NCI-H460 (cell line): ENCODE measurements at places on chromosomes 3 and 15. TPM values are rescaled to one million over a fixed set of nuclear protein-coding genes. Genes with fewer than 3 reads are reported as not detected.
A peak's percentile ranks its signal among the peaks of the same experiment; 100 is the strongest.

GRCh38 chr3:77052733-77053670 is 13.1 kb downstream of the ROBO2 start:
- no peak for DNase-seq

DNA sequence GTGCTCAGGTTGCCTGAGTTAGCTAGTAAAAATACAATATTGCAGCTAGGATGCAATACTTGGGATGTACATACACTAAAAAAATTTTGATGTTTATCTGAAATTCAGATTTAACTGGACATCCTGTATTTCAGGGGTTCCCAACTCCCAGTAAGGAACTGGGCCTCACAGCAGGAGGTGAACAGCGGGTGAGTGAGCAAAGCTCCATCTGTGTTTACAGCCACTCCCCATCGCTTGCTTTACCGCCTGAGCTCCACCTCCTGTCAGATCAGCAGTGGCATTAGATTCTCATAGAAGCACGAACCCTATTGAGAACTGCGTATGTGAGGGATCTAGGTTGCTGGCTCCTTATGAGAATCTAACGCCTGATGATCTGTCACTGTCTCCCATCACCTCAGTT is 285.1 kb upstream of the PROK2 start:
- no peak for DNase-seq

GRCh38 chr3:99500485-99500884 is 137.9 kb upstream of the COL8A1 start:
- DNase-seq = no peak

DNA sequence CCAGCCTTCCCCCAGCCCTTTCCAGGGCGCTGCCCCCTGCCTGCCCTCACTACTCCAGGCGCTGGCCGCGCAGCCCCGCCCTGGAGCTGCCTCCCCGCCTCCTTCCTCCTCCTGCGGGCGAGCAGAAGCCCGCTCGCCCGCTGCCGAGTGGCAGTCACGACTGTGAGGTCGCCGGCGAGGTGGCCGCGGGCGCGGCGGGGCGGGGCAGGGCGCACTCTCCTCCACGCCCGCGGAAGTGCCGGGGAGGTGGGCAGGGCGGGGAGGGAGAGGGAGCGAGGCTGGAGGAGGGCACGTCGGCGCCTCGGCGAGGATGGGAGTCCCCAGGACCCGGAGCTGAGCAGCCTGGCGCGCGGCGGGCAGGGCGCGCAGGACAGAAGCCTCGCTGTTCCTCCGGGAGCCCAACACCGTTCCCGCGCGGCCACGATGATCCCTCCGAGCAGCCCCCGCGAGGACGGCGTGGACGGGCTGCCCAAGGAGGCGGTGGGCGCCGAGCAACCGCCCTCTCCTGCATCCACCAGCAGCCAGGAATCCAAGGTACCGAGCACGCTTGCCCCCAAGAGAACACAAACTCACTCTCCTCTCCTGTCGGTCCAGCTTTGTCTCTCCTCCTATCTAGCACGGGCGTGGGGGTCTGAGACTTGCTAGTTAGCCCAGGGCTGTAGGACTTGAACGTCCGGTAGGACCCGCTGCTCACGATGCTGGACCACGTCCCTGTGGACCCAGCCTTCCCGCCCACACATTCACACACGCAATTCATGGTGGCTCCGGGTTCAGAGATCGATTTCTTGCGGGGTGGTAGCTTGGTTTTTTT is at the start of gene STAC:
STAC (plus strand) TSS at position 284 of the 811 bp plus-strand sequence; CDS start at position 424, 140 bp downstream.
- peak; percentile 31 for DNase-seq

- no peak for DNase-seq
Measured at GRCh38 chr3:188943591-188943990, 228.2 kb upstream of the TPRG1 start.

DNA sequence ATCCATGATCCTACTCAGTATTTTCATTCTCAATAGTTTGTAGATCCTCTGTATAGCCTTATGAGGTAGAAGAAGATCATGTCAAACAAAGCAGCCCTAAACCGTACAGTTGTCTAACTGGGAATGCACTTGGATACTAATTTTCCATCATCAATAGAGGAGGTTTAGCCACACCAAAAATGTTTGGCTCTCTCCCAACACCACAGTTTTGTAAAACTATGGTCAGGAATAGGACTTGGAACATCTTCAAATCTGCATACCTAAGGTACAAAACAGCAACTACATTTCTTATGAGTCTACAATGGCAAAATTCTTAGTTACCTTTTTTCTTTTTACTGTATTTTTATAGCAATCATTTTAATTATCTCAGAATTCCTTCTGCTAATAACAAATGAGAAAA is 1001.6 kb downstream of the ROBO2 start:
- DNase-seq = no peak

DNA sequence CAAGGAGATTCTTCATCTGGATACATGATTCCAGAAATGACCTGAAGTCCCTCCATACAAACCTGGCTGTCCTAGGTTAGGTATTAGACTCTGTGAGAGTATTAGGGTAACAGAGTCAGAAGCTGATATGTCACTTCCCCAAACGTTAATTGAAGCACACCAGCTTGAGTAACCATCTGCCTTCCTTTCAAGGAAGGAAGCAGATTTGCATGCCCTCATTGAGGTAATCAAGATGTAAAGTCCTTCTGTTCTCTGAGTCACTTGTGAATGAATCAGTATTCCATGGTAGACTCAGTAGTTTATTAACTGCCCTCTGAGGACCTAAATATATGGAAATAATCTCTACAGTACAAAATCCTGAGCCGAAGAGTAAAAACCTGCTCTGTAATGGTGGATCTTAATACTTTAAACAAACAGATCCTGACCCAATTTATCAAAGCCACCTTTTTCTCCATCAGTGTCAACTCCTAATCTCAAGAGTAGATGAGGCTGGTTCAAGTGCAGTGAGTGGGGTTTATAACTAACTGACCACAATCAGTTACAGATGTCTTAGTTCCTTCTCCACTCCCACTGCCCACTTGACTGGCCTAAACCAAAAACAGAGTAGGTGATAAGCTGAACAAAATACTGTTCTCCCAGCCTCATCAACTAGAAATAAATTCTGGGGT is 246.2 kb upstream of the CHRM5 start:
- no peak for DNase-seq

DNA sequence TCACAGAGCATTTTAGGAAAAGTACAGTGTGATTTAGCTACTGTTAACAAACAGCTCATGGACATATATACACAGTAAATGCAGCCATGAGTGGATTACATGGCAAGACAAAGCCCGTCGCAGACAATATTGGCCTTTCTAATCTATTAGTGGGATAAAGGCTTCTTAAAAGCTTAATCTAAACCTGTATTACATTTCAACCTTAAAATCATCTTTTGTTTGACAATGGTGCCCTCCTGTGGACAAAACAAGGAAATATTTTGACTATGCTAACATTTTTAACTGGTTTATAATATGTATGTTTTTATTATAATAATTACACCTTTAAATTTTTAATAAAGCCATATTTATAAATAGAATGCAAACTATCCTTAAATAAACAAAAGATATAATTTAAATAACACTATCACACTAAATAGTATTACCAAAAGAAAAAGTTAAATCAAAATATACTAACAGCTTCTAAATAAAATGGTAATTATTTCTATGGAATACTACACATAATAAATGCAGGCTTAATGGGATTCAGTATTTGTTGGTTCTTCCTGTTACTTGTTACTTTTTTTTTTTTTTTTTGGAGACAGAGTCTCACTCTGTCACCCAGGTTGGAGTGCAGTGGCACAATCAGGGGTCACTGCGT is 38.6 kb downstream of the TAFA4 start:
- DNase-seq = peak; percentile 35

- DNase-seq = no peak
Measured at GRCh38 chr3:151009981-151010380, 37.5 kb upstream of the CLRN1 start.

DNA sequence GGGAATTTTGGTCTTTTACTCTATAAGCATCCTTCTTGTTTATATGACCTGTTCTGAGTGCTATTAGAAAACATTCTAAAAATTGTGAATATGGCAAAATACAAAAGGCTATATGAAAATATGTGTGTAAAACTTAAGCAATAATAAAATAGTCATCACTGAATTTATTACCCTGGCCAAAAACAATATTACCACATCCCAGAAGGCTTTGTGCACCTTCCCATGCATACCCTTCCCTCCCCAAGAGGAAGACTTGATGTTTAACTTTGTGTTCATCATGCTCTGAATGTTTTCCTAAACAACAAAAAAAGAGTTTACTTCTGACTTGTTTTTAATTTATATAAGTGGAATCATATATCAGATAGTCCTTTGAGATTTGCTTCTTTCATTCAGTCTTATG is 155.1 kb upstream of the TNIK start:
- DNase-seq = no peak

- peak; percentile 34 for DNase-seq
Measured at GRCh38 chr15:41928637-41929620, 35.1 kb upstream of the SPTBN5 start.

DNA sequence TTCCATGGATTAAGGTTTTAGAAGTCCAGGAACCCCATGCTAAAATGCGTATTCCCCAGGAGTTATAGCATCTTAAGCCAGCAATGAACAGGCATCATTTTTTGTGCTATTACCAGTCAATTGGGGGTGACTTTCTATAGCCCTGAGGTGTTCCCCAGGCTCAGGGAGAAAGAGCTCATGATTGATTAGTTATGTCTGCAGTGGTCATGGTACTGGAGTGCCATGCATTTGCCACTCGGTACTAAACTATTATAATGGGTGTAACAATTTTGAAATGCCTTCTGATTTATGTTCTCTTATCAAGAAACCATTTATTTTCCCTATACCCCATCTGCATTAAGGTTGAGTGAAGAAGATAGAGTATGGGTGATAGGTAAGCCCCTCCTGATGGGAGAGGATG is 11.9 kb downstream of the LRRC31 start:
- DNase-seq = no peak

DNA sequence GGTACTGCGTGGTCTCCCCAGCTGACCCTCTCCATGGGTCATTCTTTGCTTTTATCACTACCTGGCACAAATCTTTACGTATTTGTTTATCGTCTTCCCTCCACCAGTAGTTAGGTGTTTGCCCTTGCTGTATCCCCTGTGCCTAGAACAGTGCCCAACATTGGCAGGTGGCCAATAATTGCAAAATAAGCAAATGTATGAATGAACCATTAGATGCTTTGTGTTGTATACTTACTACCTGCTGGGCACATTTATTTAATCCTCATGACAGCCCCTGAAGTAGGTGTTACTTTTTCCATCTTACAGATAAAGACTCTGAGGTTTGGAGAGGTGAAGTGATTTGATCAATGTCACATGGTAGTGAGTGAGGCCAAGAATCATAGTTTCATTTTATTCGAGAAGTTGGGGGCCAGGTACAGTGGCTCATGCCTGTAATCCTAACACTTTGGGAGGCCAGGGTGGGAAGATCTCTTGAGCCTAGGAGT is 2.0 kb upstream of the TWF2 start:
- no peak for DNase-seq

DNA sequence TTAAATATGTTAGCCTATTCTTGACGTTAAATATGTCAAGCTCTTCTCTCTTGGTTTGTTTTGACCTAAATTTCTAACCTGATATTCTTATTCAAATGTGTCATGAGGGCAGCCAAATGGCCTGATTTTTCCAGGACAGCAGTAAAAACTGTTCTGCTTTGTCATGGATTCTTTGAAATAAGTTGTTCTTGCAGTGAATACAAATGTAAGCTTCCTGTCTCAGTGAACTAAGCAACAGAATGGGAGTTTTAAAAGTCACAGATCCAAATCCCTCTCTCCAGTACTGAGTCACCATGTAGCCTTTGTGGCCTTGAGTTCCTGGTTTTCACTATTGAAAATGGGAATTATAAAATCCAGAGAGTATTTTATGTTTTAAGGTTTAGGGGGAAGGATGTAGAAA is 301.8 kb downstream of the NLGN1 start:
- DNase-seq = no peak

DNA sequence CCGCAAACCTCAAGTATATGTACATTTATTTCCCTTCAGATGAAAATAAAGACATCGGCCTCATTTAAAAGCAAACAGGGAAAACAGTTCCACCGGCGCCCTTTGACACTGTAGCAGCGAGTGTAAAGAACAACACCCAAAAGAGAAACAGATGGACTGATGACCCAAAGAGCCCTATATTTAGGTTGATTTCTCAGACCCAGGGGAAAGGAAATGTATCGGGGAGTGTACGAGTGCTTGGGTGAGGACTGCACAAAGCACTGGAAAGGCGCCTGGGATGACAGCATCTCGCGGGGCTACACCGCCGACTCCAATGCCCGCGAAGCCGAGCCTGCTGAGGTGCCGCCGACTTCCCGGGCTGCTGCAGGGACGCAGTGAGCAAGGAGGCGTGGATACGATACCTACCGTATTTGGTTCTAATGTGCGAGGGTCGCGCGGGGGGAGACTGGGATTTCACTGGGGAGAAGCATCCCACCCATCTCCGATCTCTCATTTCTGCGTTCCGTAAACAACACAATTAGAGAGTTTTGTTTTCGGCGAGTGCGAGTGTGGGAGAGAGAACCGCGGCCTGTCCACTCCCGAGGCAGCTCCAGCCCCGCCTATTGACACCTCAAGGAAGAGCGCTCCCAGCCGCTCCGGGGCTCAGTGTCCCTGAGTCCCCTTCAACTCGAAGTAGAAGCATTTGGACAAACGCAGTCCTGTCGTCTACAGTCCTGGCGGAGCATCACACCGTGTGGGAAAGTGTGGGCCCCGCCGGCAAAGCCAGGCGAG is 2.0 kb downstream of the MECOM start:
- no peak for DNase-seq

DNA sequence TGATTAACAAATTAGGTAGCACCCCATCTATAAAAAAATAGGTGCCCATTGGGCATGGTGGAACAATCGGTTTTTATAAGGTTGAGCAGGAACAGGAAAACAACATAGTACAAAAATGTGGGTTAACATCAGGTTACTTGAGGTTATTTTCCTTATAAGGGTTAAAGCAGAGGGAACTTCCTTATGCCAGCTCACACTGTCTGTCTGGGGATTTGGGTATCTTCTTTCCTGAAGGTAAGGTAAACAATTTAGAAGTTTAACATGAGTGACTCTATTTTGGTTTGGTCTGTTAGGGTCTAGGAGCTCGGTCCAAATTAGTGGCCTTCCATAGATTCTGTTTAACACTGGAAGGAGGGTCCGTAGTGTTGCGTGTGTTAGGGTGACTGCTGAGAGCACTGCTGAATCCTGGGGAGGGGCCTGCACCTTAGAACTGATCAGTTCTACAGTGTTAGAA is 14.7 kb downstream of the CHD2 start:
- no peak for DNase-seq

- no peak for DNase-seq
Measured at GRCh38 chr3:153029350-153029749, 132.7 kb upstream of the RAP2B start.

Gene PROK2
- total RNA-seq = 0.07 TPM in 1 of 2 replicates, not detected in the other

Gene HHATL
- total RNA-seq = not detected in 2 replicates

Gene ITPKA
- 1.4 and 1.6 TPM in 2 replicates for total RNA-seq

Gene OR5H6
- total RNA-seq = not detected in 2 replicates

Gene ATP1B3
- total RNA-seq = 260 and 269 TPM in 2 replicates

Gene STRIT1
- total RNA-seq = not detected in 2 replicates

Gene ADGRG7
- not detected in 2 replicates for total RNA-seq

Gene APEH
- total RNA-seq = 72.8 and 89.8 TPM in 2 replicates

Gene COX17
- 39.9 and 45.8 TPM in 2 replicates for total RNA-seq

Gene TRAK1
- total RNA-seq = 14.7 and 15.5 TPM in 2 replicates
